ENCODE measurements at places on chromosomes 3 and 15.

- DNase-seq, result no peak
Observed at GRCh38 chr3:194178128-194178527, 42.2 kb downstream of the HES1 start.

- DNase-seq, result no peak
Observed at GRCh38 chr3:29447946-29448627, 167.2 kb downstream of the RBMS3 start.

GRCh38 chr3:128273841-128274573 is 120.7 kb downstream of the EEFSEC start:
- no peak for DNase-seq

GRCh38 chr15:64931381-64931780 is 19.7 kb downstream of the ANKDD1A start:
- DNase-seq, result no peak

DNA sequence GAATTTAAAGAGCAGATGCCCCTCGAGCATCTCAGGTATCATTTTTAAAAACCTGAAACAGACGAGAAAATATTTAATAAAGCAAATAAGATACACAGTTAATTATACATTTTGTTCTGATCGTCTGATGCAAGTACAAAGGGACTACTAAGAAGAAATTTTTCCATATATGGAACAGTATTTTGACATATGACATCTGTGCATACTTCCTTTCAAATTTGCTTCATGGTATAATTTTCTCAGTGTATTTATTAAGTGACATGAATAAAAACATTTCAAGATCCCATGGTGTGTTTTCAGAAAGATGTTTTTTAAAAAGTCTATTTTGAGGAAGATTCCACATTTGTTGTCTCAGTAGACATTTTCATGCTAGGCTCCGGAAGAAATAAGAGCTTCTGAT is 208.1 kb downstream of the VGLL3 start:
- DNase-seq, result no peak

DNA sequence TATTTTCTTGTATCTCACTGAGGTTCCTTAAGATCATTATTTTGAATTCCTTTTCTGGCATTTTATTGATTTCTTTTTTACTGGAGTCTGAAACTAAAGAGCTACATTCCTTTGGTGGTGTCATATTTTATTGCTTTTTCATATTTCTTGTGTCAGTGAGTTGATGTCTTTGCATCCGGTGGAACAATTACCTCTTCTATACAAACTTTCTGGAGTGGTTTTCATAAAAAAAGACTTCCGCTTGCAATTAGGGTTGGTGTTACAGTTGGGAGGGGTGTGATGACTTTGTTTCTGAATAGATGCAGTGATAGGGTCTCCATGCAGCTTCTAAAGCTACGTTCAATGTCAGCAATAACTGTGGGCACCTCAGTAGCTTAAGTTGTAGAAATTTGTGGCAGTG is 181.7 kb downstream of the LPP start:
- no peak for DNase-seq

DNA sequence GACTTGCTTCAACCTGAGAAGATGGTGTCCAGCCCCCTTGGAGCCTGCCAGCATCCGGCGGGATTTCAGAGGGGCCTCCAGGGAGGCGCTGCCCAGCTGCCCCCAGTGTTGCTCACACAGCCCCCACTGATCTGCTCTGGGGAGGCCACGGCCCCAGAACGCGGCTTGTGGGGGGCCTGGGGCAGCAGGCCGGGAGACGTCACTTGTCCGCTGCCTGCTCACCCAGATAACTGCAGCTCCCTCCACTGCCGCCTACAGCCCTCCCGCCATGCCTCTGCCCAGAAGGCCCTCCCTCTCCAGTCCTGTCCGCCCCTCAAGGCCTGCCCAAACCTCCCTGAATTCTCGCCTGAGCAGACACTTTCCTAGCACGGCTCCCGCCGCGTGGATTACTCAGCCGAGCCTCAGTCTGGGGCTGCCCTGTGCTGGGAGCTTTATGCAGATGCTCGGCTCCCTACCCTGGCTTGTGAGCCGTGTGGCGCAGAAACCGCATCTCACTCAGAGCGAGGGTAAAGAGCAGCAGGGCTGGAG is 17.2 kb upstream of the ADIPOQ start:
- peak; percentile 59 for DNase-seq

- DNase-seq, result no peak
Observed at GRCh38 chr3:150540991-150541390, 5.3 kb downstream of the SERP1 start.

GRCh38 chr3:31550452-31551251 is 17.9 kb downstream of the STT3B start:
- DNase-seq, result peak; percentile 43
